Inflammatory macrophage treated with lipopolysaccharide for 4 hours (primary cell): ENCODE measurements at places on chromosomes 2 and 18.

DNA sequence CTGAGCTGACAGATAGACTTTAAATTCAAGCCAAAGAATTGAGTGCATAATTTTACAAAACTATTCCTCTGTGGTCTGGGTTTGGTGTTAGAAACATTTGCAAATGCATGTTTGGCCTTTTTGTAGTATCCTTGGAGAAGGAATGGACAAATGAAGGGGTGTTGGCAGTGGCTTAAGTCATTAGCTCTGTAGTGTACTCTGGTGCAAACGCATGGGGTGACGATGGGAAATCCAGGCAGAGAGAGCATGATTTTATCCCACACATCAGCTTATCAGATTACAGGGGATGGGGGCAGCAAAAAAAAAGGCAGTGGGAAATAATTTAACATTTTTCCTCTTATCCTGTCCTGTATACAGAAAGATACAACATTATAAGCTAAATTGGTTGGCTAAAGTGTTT is 320.6 kb downstream of the ZNF516 start:
- no peak for DNase-seq

- DNase-seq, result peak; percentile 71
Observed at GRCh38 chr2:237629739-237630138, 2.4 kb downstream of the LRRFIP1 start.

DNA sequence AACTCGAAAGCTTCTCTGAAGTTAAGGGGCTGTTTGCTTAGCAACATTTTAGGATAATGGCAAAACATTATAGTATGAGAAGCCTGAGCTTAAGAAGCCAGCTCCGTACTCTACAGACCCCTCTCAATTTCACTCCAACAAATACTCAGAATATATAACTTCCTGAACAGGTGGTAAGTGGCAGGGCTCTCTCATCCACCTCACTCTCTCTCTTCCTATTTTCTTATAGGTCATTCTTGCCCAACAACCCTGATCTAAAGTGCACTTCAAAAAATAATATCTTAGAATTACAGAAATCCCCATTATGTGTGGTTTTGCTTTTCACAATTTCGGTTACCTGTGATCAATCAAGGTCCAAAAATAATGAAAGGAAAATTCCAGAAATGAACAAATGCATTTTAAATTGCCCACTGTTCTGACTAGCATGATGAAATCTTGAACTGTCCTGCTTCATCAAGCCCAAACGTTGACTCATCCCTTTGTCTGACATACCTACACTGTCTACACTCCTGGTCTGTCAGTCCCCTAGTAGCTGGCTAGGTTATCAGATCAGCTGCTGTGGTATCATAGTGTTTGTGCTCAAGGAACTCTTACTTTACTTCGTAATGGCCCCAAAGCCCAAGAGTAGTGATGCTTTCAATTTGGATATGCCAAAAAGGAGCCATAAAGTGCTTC is 122.8 kb upstream of the COL5A2 start:
- no peak for DNase-seq

DNA sequence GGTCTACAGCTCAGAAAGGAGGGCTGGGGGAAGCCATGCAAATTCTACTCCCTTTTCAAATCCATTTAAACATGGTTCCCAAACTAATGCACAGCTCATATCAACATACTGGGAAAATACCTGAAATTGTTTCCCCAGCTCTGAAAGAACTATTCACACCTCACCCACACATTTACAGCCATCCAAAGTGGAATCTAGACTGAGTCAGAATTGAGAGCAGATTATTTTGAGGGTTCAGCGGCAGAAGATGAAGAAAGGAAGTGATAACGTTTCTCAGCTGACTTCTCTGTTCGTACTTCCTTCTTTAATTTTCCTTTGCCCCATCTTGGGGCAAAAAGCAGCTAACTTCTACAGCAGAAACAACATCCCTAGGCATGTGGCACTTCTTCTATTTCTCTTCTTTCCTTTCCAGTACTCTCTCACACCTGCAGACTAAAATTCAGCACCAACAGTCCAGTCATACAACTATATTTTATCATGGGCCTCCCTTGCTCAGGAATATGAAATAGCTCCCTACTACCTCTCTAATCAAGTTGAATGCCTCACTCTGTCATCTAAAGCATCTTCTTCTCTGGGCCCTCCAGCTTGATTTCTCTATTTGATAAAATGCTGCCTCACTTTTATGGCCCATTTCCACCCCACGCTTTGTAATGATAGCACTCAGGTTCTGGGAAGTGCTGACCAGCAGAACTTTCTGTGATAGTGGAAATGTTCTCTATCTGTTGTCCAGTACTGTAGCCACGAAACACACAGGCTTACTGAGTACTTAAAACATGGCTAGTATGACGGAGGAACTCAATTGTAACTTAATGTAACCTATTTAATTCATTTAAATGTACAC is 35.9 kb downstream of the ARHGAP25 start:
- peak; percentile 72 for DNase-seq

- no peak for DNase-seq
Observed at GRCh38 chr2:201520201-201520600, 68.7 kb downstream of the STRADB start.

DNA sequence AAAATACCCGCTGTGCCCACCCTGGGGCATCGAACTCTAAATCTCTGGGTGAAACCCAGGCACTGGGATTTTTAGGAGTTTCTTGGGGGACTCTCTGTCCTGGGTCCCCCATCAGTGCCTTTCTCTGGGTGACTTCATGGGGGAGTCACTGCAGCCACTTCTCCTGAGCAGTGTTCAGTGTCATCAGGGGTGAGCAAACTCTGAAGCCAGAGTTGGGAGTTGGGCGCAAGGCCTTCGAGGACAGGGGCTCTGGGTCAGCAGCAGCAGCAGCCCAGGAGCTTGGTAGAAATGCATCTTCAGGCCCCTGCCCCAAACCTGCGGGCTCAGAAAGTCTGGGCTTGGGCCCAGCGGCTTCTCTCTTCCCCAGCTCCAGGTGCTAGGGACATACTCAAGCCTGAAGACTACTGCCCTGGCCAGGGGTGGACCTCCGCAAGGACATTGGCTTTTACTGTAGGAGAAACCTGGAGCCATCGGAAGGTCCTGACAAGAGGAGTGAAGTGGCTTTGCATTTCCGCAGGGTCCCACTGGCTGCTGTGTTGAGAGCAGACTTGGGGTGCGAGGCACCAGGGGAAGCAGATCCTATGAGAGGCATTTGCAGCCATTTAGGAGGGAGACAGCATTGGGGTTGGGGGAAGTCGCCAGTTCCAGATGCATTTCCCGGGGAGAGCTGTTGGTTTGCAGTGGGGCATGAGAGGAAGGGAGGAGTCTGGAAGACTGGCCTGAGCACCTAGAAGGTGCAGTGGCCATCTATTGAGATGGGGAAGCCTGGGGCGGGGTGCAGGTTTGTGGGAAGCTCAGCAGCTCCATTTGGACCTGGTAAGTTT is 51.5 kb upstream of the FAHD2A start:
- no peak for DNase-seq

- DNase-seq, result no peak
Observed at GRCh38 chr2:200351815-200352214, 45.3 kb downstream of the SPATS2L start.

- no peak for DNase-seq
Observed at GRCh38 chr18:62881509-62882016, 166.2 kb downstream of the PHLPP1 start.

DNA sequence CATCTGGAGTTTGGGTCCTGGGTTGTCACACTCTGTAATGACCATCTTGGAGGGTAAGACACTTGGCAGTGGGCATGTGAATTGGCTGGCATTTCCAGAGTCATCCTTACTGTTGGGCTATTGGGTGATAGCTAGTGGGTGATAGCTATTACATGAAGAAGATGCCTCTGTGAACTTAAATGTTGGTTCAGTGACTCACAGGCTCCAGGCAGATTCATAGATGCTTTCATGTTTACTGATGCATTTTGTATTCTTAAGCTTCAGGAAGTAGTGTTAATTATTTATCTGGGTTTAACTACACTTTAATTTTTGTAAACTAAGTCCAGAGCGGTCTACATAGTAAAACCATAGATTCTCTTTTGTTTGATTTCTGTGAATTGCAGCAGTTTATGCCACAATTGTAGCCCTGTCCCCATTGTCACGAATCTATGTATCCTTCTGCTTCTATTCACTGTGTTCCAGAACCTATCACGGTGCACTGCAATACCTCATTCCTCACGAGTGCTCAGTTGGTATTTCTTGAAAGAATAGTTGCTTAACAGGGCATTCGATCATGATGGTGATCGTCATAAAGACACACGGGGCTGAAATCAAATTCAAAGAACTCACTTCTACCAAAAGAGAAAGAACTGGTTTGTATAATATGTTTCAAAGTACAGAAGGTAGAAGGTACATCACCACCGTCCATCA is 79.7 kb downstream of the GBX2 start:
- no peak for DNase-seq

DNA sequence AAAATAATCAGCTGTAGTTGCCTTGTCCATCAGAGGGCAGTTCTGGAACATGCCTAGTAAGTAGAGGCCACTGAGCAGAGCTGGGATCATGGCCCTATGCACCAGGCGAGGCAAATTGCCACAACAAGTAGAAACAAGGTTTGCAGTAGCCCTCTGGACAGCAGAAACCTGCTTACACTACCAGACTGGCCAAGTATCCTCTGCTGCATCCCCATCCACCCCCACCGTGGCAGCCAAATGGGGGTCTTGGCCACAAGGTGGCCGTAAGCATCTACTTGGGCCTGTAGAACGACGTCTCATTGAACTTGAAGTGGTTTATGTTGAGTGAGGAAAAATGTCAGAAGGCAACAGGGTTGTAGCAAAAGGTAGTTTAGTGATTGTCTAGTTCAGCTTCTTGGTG is 241.2 kb downstream of the ALPK2 start:
- no peak for DNase-seq

- no peak for DNase-seq
Observed at GRCh38 chr2:61257446-61257845, 95.5 kb downstream of the C2orf74 start.

DNA sequence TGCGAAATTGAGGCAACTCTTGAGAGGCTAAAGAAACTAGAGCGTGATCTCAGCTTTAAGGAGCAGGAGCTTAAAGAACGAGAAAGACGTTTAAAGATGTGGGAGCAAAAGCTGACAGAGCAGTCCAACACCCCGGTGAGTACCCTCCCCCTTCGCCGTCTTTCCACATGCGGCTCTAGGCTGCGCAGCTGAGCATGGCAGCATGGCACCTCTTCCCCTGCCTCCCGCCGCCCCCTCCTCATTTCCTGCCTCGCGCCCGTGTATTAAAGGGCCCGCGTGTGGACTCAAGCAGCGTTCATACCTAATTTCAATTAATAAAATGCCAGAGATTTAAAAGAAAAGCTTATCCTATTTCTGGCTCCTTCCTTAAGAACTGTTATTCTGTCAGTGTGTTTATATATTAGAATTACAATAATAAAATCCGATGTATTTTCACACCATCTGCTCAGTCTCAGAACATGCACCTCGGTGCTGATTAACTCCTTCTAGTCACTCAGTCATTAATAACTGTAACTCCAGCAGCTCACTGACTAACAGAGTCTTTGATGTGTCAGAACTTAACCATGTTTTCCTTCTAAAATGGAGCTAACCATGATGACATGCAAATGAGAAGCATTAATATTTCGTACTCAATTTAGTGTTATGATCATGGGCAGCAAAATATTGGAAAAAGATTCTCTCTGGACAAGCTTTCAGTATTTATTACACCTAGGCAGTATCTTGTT is 137.4 kb upstream of the CDCA7 start:
- no peak for DNase-seq

DNA sequence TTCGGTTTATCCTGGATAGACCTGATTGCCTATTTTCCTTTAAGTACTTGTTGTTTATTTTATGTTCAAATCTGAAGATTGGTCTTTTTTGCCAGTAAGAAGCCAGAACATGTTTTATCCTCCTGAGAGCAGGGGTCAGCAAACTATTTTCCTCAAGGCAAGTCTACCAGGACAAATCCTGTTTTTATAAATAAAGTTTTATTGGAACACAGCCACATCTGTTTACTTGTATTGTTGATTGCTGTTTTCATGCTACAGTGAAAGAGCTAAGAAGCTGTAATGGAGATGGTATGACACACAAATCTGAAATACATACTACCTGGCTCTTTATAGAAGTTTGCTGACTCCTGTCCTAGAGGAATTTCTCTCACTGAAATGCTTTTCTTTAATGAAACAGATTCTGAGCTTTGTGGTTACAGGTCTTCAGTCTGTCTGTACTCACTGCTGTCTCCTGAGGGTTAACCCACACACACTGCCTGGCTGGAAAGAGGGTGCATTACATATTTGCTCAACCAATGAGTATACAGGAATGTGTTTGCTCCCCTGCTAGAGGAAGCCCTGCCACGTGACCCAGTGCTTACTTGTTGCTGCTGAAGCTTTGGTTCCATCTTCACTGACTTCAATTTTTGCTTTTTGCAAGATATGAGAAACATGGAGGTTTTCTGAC is 22.6 kb downstream of the MRPL44 start:
- DNase-seq, result no peak

DNA sequence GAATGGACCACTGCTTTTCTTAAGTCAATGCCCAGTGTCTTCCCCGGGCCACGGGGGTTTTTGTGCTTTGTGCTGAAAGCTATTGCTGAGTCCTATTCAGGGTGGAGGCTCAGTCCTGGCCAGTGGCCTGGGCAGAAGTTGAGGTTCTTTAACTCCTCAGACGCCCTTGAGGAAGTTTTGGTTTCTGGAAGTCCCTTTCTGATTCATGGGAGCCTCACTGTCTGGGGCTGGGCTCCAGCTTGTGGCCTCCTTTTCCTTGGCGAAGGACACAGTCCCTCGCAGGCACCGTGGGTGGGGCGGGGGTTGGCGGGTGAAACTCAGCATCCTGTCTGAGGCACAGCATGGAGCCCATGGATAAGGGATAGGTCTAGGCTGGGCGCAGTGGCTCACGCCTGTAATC is 465.2 kb upstream of the HS6ST1 start:
- DNase-seq, result no peak

GRCh38 chr2:128636802-128637147 is 318.1 kb upstream of the HS6ST1 start:
- no peak for DNase-seq

DNA sequence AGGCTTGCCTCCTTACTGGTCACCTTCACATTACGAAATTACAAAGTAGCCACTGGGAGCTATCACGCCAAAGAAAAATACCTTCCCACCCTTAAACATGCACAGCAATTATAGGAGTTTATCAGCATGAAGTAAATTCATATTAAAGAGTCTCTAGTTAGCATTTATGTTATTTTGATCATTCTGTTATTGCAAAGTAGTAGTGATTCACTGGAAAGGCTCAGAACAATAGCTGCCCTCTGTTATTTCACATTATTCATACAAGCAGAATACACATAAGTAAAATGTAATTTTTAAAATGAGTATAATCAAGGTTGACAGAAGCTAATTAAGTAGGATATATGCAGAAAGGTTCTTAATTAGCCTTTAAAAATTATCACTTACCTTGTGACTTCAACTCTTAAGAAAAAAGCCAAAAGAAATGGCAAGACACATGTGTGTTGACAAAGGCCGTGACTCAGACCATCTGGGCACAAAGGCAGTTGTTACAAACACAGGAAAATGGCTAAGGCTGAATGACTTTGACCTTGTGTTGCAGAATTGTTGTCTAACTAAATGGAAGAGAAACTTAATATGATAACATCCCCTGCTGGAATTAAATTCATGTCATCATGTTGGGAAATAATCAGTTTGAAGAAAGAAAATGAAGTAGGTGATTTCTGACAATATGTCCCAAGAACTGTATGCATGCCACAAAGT is 108.3 kb downstream of the ARL6IP6 start:
- no peak for DNase-seq

- DNase-seq, result no peak
Observed at GRCh38 chr18:67790527-67790926, 274.0 kb upstream of the DSEL start.

GRCh38 chr18:48065601-48065995 is 135.1 kb upstream of the SMAD2 start:
- no peak for DNase-seq

GRCh38 chr18:42394238-42394637 is 439.2 kb downstream of the PIK3C3 start:
- no peak for DNase-seq
